ENCODE measurements at places on chromosomes 7 and 10. TPM values are rescaled to one million over a fixed set of nuclear protein-coding genes. Genes with fewer than 3 reads are reported as not detected.

ASIC3 gene
- 9.5 TPM for total RNA-seq

ORC5 gene
- 25.6 TPM for total RNA-seq

ADAM22 gene
- 0.06 TPM for total RNA-seq

TMEM213 gene
- not detected for total RNA-seq

LRRC4 gene
- total RNA-seq, result not detected

FEZF1 gene
- not detected for total RNA-seq

RPEL1 gene
- not detected for total RNA-seq

AKR1C1 gene
- total RNA-seq, result 584 TPM

IFIT1B gene
- total RNA-seq, result not detected

SHLD2 gene
- total RNA-seq, result 30.6 TPM

MOGAT3 gene
- not detected for total RNA-seq

FAM237B gene
- not detected for total RNA-seq

PRR15 gene
- 2.7 TPM for total RNA-seq

TAS2R4 gene
- 0.20 TPM for total RNA-seq

Measured in A549 treated with ZK216348 at 1 μM for 4 hours (cell line).